ENCODE measurements at places on chromosomes 3 and 15. TPM values are rescaled to one million over a fixed set of nuclear protein-coding genes. Genes with fewer than 3 reads are reported as not detected.

GPR156 gene
- total RNA-seq: not detected

CCDC39 gene
- not detected for total RNA-seq

EIF5A2 gene
- 6.5 TPM for total RNA-seq

GDPGP1 gene
- total RNA-seq: 3.5 TPM

TGM5 gene
- not detected for total RNA-seq

GRM2 gene
- 0.20 TPM for total RNA-seq

ARGFX gene
- total RNA-seq: not detected

HRG gene
- total RNA-seq: not detected

GNAT1 gene
- not detected for total RNA-seq

RASL12 gene
- 1.9 TPM for total RNA-seq

C3orf20 gene
- total RNA-seq: not detected

NEIL1 gene
- 22.6 TPM for total RNA-seq

SUCLG2 gene
- total RNA-seq: 27.8 TPM

GOLGA8F gene
- not detected for total RNA-seq

MRAS gene
- total RNA-seq: 3.5 TPM

APOD gene
- 12.1 TPM for total RNA-seq

CALML4 gene
- total RNA-seq: 4.0 TPM

CHL1 gene
- total RNA-seq: 2.2 TPM

AGTR1 gene
- 0.63 TPM for total RNA-seq

ZCWPW2 gene
- 0.70 TPM for total RNA-seq

LRRIQ4 gene
- total RNA-seq: not detected

CDHR4 gene
- not detected for total RNA-seq

FAM3D gene
- 0.72 TPM for total RNA-seq

GATM gene
- total RNA-seq: 1,527 TPM

GRK7 gene
- total RNA-seq: not detected

All from pancreas (tissue), 10 donors.